ENCODE measurements at places on chromosomes 1 and 21.

DNA sequence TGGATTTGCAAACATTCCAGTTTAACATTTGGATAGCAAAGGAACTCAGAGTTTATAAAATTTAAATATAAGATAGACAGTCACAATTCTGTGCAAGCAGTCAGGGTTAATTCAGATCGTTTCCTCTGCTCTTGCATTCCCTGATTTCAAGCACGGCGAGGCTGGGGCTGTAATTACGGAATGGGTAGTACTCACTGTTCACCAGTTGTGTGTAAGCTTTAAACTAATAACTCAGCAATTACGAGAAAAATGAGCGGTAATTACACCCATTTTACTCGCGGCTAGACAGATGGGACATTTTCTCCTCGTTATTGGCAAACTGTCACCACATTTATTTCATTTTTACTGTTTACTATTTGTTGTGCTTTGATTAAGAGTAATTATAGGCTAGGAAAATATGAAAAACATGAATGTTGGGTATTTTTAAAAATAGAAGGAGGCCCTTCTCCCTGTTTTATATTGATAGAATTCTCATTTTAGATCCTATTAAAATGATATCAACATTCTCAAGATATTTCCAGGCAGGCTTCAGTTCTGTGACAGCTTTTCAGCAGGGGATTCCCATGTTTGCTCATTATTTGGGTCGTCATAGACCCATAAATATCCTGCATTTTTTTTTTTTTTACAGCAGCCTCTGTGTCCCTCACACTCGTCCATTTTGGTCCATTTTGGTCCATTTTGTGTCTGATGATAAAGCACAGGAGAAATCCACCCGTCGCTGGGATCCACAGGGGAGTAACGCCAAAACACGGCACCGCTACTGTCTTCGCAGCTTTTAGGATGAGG is 208.3 kb downstream of the DSCAM start:
- DNase-seq: no peak

GRCh38 chr1:186042230-186042629 is 308.0 kb downstream of the HMCN1 start:
- DNase-seq: no peak

DNA sequence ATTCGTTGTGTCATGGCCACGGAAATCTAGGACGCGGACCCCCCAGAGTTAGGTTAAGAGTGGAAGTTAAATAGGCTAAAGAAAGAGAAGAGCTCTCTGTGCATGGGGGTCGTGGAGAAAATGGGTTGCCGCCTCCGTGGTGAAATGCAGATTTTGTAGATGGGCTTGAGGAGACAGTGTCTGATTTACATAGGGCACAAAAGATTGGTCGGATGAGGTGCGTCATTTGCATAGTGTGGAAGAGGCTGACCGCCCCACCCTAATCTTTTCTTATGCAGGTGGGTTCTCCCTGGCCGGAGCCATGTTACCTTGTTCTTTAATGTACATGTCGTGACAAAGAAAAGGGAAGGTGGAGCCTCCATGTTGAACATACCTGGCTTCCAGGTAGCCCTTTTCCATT is 14.3 kb upstream of the SLC5A9 start:
- DNase-seq: no peak

DNA sequence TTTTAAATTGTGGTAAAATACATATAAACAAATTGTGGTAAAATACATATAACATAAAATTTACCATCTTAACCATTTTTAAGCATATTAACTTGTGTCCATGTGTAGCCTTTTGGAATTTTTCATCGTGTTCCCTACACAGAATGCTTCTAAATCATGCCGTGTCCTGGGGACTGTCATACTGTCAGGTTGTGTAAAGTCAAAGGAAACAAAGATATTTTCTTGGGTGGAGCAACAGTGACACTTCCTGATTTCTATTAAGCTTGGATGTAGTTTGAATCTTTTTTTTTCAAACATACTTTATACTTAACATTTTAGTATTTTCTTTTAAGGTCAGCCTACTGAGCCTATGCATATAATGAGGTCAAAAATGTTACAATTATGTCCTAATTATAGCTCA is 32.3 kb downstream of the DOP1B start:
- no peak for DNase-seq

DNA sequence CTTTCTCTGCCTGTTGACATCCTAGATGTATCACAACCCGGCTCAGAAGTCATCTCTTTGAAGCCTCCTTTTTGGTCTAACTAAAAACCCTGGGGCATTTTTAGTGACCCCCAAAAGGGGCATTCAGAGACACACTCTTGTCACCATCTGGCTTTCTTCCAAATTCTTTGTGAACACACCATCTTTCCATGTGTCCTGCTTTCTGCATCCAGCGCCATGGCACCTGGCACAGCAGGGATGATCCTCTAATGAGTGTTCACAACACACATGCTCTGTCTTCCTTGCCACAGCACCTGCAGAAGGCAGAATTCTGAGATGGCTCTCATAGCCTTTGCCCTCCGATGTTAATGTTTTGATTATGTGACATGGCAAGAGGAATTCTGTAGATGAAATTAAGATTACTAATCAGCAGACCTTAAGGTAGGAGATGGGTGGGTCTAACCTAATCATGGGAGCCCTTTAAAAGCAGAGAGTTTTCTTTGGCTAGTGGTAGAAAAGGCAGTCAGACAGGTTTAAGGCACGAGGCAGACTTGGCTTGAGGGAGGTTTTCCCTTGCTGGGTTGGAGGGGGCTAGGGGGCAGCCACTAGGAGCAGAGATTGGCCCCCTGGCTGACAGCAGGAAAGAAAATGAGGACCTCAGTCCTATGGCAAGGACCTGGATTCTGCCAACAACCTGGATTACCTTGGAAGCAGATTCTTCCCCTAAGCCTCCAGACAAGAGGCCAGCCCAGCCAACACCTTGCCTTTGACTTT is 4.9 kb upstream of the TMEM61 start:
- DNase-seq: no peak

Measured in T-helper 2 cell treated with Interferon-gamma antibody and Interleukin-4, amounts not matched to agents 5 μg/mL and 100 μg/mL, for 36 hours (primary cell).